Astrocyte of the cerebellum (primary cell): ENCODE measurements at places on chromosomes 13 and 19.
A peak's percentile ranks its signal among the peaks of the same experiment; 100 is the strongest.

DNA sequence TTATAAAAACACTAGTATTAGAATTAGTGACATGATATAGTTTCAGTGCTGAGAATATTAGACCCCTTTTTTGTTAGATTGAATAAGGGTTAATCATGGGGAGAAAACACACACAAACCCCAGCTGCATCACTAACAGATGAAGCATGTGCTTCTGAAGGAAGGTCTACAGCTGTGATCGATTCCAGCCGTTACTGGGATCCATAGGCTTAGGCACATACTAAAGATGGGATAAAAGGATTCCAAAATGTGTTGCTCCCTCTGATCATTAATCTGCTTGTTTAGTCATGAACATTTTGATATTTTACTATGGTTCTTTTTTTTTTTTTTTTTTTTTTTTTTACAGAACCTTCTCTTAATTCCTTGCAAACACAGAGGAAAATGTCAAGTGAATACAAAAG lies 1591.3 kb downstream of the EFNB2 start:
- no peak for DNase-seq

DNA sequence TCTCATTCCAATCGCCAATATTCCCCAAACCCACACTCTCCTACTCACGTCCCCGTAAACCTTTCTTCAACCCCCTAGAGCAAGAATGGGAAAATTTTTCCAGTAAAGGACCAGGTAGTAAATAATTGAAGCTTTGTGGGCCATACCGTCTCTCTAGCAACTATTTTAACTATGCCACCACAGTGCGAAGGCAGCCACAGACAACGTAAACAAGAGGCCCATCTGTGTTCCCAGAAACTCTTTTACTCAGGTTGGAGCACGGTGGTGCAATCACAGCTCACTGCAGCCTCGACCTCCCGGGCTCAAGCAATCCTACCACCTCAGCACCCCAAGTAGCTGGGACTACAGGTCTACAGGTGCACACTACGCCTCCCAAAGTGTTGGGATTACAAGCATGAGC lies 3.0 kb downstream of the DPRX start:
- no peak for DNase-seq

DNA sequence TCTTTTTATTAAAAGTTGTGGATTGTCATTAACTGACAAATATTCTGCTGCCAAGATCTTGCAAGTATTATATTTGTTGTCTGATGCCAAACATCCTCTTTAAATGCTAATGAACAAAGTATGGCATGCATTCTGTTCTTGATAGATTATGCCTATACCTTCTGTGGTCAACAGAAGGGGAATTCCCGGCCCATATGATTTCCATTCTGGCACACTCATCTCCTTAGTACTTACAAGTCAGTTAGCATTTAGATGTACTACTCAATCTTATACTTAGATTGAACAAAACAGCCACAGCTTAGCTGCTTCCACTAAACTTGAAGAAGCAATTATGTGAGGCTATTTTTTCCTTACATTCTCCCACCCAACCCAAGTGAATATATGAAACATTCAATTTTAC lies 246.1 kb upstream of the DACH1 start:
- DNase-seq: no peak

- DNase-seq: no peak
These were observed 773 bp downstream of the LIM2 start for GRCh38 chr19:51386882-51387520.

- no peak for DNase-seq
These were observed 287 bp downstream of the MEX3D start for GRCh38 chr19:1567848-1568227.

- peak; percentile 5 for DNase-seq
These were observed 315.7 kb downstream of the KCTD12 start for GRCh38 chr13:76570510-76570971.

DNA sequence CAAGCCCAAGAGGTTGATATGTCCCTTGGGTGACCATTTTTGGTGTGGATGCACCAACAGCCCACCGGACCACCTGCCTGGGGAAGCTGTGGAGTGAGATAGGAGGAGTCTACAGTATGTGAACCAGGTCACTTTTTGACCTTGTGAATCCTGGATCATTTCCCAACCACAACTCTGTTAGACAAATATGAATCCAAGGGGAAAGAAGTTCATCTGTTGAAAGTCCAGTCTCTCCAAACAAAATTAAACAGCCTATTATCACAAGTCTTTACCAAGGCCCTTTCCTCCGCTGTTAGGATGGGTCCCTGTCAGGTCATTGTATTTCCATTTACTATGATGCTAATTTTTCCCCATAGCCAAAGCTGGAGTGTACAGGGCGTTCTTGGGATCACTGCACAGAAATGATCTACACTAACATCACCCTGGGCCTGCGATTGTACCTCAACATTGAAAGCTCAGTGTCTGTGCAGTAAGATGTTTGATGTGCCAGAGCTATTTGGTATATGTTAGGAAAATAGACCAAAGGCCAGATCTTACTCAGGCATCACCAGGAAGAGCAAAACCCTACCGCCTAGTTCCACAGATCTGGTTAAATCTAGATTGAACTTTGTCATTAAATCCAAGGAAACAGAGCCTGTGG lies 117.1 kb downstream of the STARD13 start:
- no peak for DNase-seq

GRCh38 chr13:103133556-103133955 lies 67.3 kb upstream of the SLC10A2 start:
- no peak for DNase-seq

- no peak for DNase-seq
These were observed 529 bp downstream of the ZNF836 start for GRCh38 chr19:52170863-52171320.

- DNase-seq: no peak
These were observed 80.4 kb upstream of the SPATA13 start for GRCh38 chr13:24080134-24080533.

DNA sequence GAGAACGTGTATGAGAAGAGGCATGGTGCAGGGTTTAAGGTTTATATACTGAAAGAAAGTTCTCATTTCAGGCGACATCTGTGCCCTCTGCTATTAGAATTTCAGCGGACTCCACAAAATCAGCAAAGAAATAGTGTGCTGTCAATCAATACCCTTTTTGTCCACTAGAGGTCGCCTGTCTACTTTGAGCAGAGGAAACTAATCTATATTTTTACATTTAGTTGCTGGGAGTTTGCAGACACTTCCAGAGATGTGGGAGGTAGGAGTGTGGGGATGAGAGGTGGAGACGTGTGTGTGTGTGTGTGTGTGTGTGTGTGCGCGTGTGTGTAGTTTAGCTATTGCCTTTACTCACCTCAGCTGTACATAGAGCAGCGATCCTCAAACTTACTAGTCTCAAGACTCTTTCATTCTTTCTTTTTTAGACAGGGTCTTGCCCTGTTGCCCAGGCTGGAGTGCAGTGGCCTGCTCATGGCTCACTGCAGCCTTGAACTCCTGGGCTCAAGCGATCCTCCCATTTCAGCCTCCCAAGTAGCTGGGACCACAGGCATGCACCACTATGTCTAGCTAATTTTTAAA lies 9.7 kb downstream of the INAFM1 start:
- DNase-seq: no peak

GRCh38 chr13:31946091-31946770 lies 85.3 kb upstream of the FRY start:
- DNase-seq: no peak

- DNase-seq: no peak
These were observed 2.8 kb downstream of the AP3D1 start for GRCh38 chr19:2148482-2149135.

DNA sequence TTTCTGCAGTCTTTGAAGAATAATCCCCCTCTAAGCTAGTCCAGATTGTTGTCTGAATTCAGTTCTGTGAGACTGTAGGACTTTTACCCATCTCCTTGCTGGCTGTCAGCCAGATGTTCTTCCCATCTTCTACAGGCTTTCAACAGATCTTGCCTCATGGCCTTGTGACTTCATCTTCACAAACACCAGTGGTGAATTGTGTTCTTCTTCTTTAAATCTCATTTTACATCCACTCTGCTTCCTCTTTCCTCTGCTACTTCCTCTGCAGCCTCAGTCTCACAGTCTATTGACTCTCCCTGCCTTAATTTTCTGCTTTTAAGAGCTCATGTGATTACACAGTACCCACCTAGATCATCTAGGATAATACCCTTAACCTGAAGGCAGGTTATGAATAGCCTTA lies 859.0 kb upstream of the SLITRK1 start:
- DNase-seq: no peak

GRCh38 chr19:48170817-48171347 lies 402 bp downstream of the ZSWIM9 start:
- DNase-seq: no peak

DNA sequence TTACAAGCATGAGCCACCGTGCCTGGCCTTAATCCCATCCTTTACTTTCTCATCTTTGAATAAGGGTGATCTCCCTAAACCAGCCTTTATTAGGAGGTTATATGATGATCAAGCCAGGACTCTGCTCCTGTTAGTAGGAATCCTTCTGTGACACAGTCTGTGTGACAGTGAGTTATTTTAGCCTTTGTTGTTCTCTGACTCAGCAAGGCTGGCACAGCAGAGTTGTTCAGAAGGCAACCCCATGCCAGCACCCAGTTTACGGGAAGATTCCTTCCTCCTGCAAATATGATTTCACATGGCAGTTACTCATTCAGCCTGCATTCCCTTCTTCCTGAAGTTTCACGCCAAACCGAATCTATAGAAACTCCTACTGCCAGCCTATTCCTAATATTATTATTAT lies 10.5 kb upstream of the MIER2 start:
- no peak for DNase-seq

DNA sequence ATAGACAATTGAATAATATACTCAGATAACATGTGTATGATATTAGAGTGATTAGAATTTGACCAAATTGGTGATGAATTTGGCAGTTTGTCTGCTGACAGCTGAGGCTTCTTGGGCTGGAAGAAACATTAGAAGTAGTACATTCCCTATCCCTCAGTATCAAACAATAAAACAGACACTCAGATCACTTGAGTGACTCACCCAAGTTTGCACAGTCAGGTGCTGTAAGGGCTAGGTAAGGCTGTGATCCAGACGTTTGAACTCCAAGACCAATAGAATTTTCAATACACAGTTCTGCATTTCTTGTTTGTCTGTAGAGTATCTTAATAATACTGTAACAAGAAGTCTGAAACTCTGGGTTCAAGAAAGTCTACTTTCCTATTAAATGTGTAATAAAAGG lies 223.5 kb downstream of the POSTN start:
- DNase-seq: no peak

DNA sequence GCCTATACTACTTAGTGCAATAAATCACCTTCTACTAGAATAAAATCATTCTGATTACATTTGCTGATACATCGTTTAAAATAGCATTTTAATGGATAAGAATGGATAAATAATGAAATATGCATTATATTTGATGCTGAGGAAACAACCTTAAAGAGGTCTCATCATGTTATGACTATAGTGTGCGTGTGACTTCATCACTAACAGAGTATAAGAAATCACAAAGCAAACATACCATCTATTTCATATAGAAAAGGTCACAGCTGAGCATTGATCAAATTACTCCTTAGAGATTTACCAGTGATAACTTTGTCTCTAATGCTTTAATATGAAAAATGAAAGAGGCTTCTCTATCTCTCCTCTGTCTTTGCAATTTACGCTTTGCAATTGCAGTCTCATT lies 1620.3 kb upstream of the SLC10A2 start:
- DNase-seq: no peak

DNA sequence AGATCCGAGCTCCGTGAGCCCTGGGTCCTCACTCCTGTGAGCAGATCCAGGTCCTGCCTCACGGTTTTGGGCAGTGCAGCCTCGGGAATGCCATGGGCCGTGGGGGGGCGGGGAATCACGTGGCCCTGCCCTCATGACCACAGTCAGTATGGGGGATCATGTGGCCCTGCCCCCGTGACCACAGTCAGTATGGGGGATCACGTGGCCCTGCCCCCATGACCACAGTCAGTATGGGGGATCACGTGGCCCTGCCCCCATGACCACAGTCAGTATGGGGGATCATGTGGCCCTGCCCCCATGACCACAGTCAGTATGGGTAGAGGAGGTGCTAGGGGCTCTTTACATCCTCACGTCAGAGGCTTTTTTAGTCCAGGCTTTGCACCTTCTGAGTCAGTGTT lies 64.3 kb upstream of the F7 start:
- no peak for DNase-seq

DNA sequence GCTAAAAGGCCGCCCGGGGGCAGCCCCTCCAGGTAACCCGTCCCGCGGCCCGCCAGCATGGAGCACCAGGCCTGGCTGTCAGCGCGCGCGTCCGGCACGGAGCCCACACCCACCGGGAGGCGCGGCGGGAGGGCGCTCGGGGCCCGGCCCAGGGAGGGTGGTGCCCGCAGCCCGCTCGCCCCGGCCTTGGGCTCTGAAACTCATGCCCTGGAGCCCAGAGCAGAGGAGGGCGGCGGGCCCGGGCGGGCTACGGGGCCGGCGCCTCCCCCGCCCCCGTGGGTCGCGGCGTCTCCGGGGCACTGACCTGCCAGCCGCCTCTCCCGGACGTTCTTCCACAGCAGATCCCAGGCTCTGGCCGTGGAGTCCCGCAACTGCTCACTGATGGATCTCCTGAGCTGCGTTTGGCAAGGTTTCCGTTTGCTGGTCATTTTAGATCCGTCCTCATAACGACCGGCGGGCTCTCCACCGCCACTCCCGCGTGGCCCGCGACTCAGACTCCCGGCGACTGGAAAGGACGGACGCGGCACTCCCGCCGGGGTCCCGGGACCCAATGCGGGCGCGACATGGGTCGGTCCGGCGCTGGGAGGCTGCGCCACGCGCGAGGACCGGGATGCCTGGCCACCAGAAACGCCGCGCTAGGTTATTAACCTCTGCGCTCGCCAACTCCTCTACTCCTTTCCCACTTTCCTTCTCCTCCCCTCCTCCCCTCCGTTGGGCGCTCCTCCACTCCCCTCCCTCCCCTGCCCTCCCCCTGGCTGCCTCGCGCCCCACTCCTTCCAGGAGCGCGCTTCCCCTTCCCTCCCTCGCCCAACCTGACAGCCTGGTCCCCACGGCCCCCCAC lies 64.7 kb upstream of the STARD13 start:
- no peak for DNase-seq

DNA sequence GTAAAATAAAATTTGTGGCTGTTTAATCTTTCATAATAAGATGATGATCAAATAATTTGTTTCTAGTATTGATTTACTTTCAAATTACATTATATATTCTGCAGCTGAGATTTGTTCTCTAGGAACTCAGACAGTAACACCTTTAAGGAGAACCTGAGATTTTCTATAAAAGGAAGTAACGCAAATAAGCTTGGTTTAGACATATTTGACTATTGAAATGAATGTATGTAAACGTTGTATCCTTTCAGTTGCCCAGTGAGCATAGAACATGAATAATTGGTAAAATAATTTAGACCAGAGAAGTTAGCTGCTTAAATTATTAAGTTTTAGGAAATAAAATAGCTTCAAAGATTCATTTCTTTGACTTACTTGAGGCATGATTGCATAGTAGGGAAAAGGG lies 3.1 kb downstream of the CDK8 start:
- no peak for DNase-seq

GRCh38 chr13:105785436-105785835 lies 750.0 kb downstream of the EFNB2 start:
- no peak for DNase-seq

- DNase-seq: peak; percentile 79
These were observed 29.7 kb downstream of the MLLT1 start for GRCh38 chr19:6250024-6250615.

- DNase-seq: peak; percentile 76
These were observed 24.7 kb downstream of the RASA3 start for GRCh38 chr13:114107686-114108081.

GRCh38 chr13:108086678-108087077 lies 128.7 kb downstream of the LIG4 start:
- no peak for DNase-seq

- DNase-seq: no peak
These were observed 43.7 kb downstream of the NUMBL start for GRCh38 chr19:40646743-40647254.
